GM20000 (cell line): ENCODE measurements at places on chromosomes 5 and 9.
A peak's percentile ranks its signal among the peaks of the same experiment; 100 is the strongest.

DNA sequence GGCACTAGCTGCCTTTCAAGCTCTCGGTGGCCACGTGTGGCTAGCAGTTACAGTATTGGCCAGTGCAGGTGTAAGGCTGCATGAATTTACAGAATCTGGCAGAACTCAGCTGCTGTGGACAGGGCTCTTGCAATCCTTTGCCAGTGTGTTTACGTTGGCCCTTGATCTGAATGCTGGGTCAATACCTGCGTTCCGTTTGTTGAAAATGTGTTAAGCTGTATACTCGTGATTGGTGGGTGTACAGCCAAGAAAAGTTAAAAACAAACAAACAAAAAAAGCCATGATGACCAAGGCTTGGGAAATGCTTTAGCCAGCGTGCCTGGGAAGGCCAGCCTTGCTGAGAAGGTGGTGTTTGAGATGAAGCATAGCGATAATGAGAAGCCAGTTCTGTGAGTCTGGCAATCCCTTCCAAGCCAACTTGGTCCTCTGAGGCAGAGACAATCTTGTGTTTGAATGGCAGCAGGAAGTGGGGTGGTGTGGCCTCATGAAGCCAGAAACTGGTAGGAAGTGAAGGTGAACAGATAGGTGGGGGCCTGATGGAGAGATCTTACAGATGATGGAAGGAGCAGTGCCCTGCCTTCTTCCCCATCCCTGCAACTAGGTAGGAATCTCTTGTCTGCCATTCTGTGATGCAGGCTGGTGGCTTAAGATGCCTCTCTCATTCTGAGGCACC is 820 bp upstream of the CFAP90 start:
- peak; percentile 17 for DNase-seq

GRCh38 chr5:157273131-157273556 is 7.2 kb downstream of the CYFIP2 start:
- DNase-seq = peak; percentile 64

GRCh38 chr9:91711755-91712601 is 238.1 kb downstream of the ROR2 start:
- peak; percentile 89 for DNase-seq

DNA sequence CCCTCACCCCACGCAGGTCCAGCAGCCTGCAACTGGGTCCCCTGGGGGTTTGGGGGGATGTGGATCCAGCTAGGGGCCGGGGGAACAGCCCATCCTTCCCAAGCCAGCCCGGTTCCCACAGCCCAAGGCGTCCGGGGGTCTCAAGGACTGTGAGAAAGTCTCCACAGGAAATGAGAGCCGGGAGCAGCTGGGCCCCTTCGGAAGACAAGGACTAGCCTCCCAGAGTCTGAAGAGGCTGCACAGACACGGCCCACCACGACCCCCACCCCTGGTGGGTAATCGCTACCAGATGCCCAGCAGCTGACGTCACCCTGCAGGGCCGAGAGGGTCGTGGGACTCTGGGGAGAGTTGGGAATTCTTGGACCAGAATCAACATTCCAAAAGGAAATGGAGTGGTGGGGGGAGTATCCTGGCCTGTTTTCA is 10.5 kb downstream of the SH2D3C start:
- DNase-seq = no peak

GRCh38 chr9:69874301-69875060 is 53.9 kb downstream of the CFAP95 start:
- no peak for DNase-seq

- no peak for DNase-seq
Observed at GRCh38 chr9:126582427-126582826, 31.3 kb upstream of the LMX1B start.

GRCh38 chr5:166649676-166650075 is 1641.8 kb upstream of the WWC1 start:
- no peak for DNase-seq

- DNase-seq = no peak
Observed at GRCh38 chr5:37029436-37029835, 152.9 kb downstream of the NIPBL start.

DNA sequence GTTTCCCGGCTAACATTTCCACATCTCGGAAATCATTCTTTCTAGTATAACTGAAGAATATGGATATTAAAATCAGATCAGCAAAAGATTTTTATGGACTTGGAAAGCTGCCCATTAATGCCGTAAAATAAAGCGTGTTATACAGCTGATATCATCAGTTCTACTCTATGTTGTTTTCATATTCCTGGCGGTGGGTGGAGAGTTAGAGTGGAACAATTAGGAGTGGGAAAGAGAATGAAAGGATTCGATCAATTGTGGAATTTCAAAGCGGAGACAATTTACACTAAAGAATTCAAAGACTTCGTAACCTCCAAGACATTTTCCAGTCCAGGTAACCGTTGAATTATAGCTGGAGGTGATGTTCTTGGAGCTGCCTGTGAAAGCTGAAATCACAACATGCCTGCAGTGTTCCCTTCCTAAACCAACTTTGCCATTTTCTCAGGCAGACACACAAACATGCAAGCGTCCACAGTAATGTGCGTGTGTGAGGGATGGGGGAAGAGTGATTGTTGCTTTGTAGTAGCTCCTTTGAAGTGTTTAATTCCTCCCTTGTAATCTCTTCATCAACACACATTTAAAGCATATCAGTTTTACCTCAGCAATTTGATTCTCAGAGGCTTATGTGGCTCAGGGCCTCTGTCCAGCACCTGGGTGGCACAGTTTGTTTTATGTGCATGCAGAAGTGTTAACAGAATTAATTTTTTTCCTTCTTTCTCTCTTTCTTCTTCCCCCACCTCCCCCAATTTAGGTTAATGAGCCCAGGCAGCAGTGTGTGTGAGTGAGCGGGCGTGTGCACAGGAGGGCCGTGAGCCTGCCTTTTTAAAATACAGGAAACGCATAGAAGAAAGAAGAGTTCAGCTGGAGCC is 544.1 kb downstream of the RAB3C start:
- DNase-seq = no peak

- DNase-seq = no peak
Observed at GRCh38 chr5:176524987-176525386, 12.2 kb downstream of the RNF44 start.

GRCh38 chr9:121807069-121807822 is 155.8 kb downstream of the DAB2IP start:
- DNase-seq = no peak

- no peak for DNase-seq
Observed at GRCh38 chr9:88711719-88712118, 176.7 kb downstream of the NXNL2 start.

- DNase-seq = no peak
Observed at GRCh38 chr9:4143936-4144717, 155.7 kb downstream of the GLIS3 start.

GRCh38 chr9:28471261-28471660 is 898.0 kb upstream of the C9orf72 start:
- DNase-seq = no peak

- no peak for DNase-seq
Observed at GRCh38 chr9:105667867-105668266, 5.6 kb downstream of the TAL2 start.

GRCh38 chr5:172758077-172758833 is 12.7 kb downstream of the DUSP1 start:
- no peak for DNase-seq

GRCh38 chr9:127388037-127388855 is 8.7 kb upstream of the SLC2A8 start:
- peak; percentile 62 for DNase-seq

- no peak for DNase-seq
Observed at GRCh38 chr9:126604059-126605055, 9.4 kb upstream of the LMX1B start.

DNA sequence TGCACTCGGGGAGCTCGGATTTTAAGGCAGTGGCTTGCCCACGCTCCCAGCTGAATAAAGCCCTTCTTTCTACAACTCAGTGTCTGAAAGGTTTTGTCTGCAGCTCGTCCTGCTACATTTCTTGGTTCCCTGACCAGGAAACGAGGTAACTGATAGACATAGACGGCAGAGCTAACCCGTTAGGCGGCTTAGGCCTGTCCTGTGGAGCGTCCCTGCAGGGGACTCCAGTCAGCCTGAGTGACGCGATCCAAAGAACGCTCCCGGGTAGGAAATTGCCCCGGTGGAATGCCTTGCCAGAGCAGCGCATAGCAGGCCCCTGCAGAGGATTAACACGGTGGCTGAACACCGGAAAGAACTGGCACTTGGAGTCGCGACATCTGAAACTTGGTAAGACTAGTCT is 1.8 kb upstream of the SELENOP start:
- DNase-seq = no peak
